Naive B cell (primary cell): ENCODE measurements at places on chromosomes 16 and 17. TPM values are rescaled to one million over a fixed set of nuclear protein-coding genes. Genes with fewer than 3 reads are reported as not detected.

AANAT gene
- polyA plus RNA-seq = 1.2 TPM

SREBF1 gene
- 6.9 TPM for polyA plus RNA-seq

CHST6 gene
- 0.15 TPM for polyA plus RNA-seq

RNPS1 gene
- polyA plus RNA-seq = 311 TPM

SEBOX gene
- polyA plus RNA-seq = not detected

STUB1 gene
- 121 TPM for polyA plus RNA-seq

SHISA9 gene
- not detected for polyA plus RNA-seq

NAGS gene
- 0.57 TPM for polyA plus RNA-seq

KRT16 gene
- not detected for polyA plus RNA-seq

NEUROD2 gene
- not detected for polyA plus RNA-seq

KRTAP1-5 gene
- polyA plus RNA-seq = not detected

ZDHHC7 gene
- polyA plus RNA-seq = 29.5 TPM

SLC47A1 gene
- polyA plus RNA-seq = not detected

ALOXE3 gene
- not detected for polyA plus RNA-seq
